ENCODE measurements at places on chromosomes 3 and 15.
A peak's percentile ranks its signal among the peaks of the same experiment; 100 is the strongest.

DNA sequence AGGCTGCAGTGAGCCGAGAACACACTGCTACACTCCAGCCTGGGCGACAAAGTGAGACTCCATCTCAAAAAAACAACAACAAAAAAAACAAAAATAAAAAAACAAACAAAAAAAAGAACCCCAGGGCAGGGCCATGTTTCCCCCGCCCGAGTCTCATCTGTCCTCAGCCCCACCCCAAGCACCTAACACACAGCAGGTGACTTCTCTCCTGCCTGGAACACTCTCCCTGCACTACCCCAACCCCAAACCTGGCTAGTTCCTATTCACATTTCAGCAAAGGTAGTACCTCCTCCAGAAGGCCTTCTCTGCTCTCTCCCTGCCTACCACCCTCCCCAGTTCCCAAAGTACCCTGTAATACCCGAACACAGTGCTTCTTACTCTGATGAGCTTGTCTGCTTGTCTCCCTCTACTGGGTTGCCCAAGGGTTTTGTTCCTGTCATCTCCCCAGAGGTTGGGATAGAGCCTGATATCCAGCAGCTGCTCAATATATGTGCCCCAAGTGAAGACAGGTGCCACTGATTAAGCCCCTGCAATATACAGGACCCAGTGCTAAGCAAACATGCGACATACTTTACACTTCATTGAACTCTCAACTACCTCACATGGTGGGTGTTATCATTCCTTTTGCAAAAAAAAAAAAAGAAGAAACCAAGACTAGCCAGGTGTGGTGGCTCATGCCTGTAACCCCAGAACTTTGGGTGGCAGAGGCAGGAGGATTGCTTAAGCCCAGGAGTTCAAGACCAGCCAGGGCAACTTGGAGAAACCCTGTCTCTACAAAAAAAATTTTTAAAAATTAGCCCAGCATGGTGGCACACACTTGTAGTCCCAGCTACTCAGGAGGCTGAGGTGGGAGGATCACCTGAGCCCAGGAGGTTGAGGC lies 103.6 kb downstream of the DAPK2 start:
- no peak for DNase-seq

DNA sequence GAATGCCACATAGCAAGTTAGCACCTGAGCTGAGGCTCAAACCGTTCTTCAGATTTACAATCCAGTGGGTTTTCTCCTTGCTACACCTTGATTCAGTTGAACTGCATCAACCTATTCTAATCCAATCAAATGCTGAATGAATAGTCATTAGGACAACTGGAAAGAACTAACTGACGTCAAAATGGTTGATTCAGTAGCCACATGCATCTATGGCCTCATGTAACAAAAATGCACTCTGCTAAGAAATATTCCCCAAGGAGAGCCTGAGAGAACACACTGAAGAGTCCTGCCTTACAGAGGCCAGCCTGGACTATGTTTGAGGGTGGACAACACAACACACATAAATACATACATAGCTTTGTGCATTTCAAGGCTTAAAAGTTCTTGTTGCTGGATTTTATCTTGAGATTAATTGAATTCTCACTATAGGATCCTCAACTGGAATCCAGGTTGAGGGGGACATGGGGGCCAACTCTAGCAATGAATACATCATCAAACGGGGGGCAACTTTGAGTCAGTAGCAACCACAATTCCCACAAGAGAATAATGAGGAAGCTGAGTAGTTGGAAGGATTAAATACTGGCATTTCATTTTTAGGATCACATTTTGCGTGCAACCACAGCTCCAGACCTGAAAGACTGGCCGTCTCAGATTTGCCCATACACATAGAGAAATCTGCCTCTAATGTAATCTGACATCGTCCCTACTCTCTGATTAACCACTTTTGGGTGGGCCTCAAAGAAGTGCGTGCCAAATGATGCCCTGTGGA lies 280.2 kb upstream of the ICE2 start:
- DNase-seq: no peak

DNA sequence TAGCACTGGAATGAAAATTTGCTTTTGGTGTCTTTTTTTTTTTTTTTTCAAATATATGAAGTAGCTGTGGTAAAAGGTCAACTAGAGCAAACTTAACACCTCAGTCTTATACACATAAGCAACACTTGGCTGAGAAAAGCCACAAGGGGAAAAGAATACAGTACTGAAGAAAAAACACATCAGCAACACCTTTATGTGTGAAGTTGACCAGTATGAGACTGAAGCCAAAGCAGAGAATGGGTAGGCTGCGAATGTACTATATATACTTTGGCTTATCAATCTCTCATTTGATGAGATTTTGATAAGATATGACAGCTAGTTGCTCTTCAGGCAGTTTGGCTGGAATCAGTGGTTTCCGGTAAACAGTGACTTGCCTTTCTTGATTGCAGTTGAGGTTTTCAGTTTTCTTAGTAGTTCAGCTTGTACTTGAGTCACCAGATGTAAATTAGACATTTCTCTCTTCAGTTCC lies 22.0 kb upstream of the ZCWPW2 start:
- peak; percentile 36 for DNase-seq

DNA sequence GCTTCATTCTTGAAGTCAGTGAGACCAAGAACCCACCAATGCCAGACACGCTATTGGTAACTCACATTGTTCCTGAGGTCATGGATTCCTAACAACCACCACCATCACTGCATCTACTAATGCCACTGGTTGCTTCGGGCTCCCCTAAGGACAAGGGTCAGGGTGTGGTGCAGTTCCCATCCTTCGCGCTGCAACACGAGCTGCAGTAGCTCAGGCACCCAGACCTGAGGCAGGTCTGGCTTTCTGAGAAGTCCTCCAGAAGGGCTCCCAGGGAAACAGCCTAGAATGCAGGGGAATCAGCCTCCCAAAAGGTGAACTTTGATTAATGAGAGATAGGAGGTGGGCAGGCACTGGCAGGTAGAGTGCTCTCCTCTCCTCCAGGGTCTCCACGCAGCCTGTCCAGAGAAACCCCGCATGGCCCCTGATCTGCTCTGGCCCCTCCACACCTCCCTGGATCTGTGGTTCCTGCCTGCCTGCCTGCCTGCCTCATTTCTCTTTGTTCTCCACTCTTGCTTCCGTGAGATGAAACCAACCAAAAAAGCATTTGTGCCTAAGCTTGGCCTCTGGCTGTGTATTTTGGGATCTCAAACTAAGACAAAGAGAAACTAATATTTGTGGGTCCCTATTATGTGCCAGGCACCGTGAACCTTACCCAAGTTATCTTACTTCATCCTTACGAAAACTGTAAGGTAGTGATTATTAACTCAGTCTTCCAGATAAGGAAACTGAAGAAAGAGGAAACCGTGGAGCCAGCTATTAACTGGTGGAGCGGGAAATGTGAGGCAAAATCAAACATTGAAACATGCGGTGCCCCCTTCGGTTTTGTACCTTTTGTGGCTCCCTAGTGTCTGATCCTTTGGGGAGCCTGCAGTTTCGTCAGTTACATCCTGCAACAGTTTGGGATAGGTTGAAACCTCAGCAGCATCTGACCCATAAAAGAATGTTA lies 43.9 kb upstream of the USP3 start:
- DNase-seq: no peak

- no peak for DNase-seq
Measured at GRCh38 chr3:160381470-160381869, 17.6 kb downstream of the IFT80 start.

DNA sequence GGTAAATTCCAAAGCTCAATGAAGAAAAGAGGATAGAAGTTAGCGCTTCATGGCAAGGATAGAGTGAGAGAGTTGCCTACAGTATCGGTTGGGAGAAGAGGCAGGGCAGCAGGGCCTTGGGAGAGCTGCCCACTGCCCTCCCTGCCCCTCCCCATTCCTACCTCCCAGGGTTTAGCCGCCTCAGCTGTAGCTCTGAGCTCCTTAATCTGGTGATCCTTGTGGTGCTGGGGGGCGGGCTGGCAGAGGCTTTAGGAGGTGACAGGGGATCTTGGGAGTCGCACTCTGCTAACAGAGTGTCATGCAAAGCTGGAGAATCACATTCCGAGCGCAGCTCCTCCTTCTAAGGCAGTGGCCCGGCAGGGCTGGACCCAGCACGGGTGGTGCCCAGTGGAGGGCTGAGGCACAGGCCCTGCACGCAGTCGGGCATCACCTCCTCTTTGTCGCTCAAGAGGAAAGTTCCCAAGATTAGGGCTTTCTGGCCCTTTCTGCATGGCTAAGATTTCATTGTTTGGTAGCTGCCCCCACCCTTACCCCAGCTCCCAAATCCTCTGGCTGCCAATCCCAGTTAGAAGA lies 57.1 kb upstream of the POLG start:
- DNase-seq: no peak

DNA sequence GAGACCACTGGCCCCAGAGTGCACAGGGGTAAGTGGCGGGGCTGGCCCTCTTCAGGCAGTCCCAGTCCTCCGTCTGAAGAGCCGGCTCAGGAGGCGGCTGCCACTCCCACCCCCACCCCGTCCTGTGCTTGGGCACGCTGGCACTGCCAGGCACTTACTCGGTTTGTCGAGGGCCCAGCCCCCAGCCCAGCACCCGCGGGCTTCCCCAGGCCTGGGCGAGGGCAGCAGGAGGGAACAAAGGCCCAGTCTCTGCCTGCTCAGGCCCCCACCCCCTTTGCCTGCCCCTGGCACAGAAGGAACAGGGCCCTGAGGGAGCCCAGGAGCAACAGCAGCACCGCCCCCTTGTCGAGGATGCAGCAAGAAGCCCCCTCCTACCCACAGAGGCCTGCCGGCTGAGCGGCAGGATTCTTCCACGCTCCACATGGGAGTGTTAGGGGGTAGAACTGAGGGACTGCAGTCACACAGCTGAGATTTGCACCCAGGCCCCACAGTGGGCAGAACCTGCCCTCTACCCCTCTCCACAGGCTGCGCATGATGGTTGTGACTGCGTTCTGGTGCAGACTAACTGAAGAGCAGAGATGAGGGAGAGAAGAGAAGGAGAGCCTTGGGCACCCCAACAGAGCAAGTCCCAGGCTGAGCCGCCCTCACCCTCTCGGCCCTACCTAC lies 8.9 kb downstream of the DUSP7 start:
- no peak for DNase-seq

GRCh38 chr15:99279827-99280226 lies 28.5 kb downstream of the LRRC28 start:
- peak; percentile 38 for DNase-seq

- no peak for DNase-seq
Measured at GRCh38 chr3:157280786-157281185, 120.8 kb upstream of the CCNL1 start.

- DNase-seq: no peak
Measured at GRCh38 chr3:102156426-102156825, 278.4 kb upstream of the ZPLD1 start.

GRCh38 chr3:183489455-183490210 lies 61.2 kb upstream of the MCF2L2 start:
- DNase-seq: no peak

GRCh38 chr3:177597311-177598096 lies 400.2 kb upstream of the TBL1XR1 start:
- peak; percentile 30 for DNase-seq

- DNase-seq: no peak
Measured at GRCh38 chr3:149339931-149340309, 6.5 kb upstream of the TM4SF18 start.

- DNase-seq: no peak
Measured at GRCh38 chr3:66200786-66201185, 20.0 kb upstream of the SLC25A26 start.

DNA sequence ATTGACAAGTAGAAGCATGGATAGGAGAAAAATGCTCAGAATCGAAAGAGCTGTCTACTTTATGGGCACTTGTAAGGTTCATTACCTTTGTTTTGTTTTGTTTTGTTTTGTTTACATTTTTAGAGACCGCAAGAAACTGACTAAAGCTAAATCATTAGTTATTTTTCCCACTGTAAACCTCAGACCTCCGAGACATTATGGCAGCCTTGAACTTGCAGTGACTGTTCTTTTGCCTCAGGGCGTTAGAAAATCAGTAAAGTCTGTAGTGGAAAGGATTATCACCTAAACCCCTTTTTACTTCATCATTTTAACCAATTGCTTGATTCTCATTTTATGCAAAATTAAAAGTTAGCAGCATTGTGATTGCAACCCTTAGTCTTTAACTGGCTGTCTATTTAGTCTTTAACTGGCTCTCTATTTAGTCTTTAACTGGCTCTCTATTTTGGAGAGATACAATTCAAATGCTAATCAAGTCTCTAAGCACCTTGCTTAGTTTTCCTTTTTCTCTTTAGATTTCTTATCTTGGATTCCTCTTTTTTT lies 383.3 kb upstream of the ROBO2 start:
- DNase-seq: no peak

DNA sequence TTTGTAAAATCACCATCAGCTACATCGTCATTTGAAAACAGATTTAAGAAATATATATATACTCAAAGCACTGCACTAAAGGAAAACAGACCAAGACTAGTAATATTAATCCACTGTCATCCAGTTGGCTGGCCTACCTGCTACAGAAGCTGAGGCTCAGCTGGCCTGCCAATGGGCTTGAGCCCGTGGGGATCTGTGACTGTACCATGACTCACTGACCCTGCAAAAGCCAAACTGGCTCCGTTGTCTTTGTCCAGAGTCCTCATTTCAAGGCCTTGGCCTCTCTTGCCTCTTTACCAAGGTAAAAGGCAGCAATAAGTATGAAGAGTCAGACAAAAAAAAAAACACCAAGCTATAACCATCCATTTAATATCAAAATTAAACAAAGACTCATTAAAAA lies 463.5 kb upstream of the RASGRP1 start:
- DNase-seq: no peak

- DNase-seq: no peak
Measured at GRCh38 chr15:59259137-59259943, 52.7 kb downstream of the LDHAL6B start.

GRCh38 chr15:56099311-56099710 lies 105.9 kb upstream of the NEDD4 start:
- DNase-seq: no peak

DNA sequence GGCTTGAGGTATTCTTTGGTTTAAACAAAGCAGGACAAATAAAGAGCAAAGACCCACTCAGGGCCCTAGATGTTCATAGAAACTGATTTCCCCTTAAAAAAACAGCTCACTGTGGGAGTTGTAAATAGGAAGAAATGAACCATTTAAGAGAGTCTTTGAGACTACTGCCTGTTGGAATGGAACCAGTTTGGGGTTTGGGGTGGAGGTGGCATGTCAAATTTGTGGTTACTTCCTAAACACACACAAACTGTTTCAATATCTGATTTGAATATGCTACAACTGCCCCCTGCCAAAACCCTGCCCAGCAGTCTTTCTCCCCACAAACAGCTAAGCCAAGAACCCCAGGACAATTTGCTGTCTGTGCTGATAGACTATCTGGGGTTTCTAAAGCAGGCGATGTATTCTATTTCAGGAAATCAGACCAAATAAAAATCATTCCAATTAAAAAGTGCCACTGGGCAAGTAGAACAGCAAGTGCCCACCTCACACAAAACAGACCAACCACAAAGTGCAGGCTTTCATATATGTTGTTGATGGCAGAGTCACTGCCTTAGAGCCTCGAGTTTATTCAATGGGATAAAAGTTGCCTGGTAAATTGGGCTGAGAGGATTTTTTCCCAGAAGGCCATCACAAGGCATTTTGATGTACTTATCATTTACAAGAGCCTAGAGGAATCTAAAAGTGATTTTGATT lies 293.9 kb upstream of the PROK2 start:
- DNase-seq: no peak

DNA sequence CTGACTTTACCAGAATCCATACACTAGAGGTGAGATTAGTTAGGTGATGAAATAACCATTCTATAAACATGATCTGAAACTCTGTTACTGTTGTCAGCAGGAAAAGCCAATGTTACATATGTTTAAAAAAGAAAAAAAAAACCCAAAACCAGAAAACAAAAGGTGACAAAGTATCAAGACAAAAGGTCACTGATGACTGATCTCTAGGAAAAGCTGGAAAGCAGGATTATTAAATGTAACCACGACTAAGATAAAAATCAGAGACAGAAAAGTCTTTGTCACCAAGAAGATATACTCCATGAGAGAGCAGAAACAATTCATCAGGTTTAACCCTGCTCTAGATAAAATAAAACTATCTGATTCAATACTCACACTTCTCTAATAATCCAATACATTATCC lies 5.4 kb upstream of the SETD5 start:
- DNase-seq: no peak

Data from activated CD4-positive, alpha-beta T cell treated with anti-CD3 and anti-CD28 coated beads for 48 hours (primary cell).